GM23248 (cell line): ENCODE measurements at places on chromosomes 12 and 14.

GRCh38 chr12:124928912-124929530 is 14.6 kb upstream of the UBC start:
- DNase-seq: no peak

- DNase-seq: peak; percentile 77
Observed at GRCh38 chr14:103292426-103293374, 41.3 kb upstream of the EIF5 start.

- DNase-seq: no peak
Observed at GRCh38 chr14:68873376-68873775, 80.5 kb upstream of the ZFP36L1 start.

- no peak for DNase-seq
Observed at GRCh38 chr12:67837876-67838275, 151.4 kb upstream of the IFNG-AS1 start.

- peak; percentile 75 for DNase-seq
Observed at GRCh38 chr12:95318071-95318545, 100.5 kb downstream of the VEZT start.

DNA sequence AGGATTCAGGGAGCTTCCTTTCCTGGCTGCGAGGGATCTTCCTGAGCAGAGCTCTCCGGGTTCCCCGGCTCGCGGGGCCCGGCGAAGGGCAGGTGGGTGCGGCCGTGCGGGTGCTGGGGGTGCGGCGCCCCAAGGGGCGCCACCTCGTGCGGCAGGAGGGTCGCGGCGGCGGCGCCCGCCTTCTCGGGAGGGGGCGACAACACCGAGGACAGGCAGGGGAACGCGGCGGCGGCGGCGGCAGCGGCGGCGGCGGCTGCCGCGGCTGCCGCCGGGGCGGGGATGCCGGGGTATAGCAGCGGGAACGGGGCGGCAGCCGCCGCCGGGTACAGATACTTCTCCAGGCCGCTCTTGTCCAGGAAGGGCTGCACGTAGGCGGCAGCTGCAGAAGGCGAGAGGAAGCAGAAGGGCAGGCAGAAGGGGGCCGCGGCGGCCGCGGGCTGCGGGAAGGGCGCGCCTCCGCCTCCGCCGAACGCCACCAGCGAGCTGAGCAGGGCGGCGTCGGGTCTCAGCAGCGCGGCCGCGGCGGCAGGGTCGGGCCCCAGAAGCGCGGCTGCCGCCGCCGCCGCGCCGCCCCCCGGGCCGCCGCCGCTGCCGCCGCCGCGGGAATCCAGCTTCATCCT is 2.7 kb downstream of the BHLHE41 start:
- DNase-seq: peak; percentile 46

- peak; percentile 99 for DNase-seq
Observed at GRCh38 chr14:50001151-50001998, 108.5 kb downstream of the ARF6 start.

- no peak for DNase-seq
Observed at GRCh38 chr14:22383515-22384166, 205.4 kb downstream of the DAD1 start.

- peak; percentile 78 for DNase-seq
Observed at GRCh38 chr14:62143245-62143644, 381.0 kb downstream of the SNAPC1 start.
